ENCODE measurements at places on chromosomes 1 and 21.

DNA sequence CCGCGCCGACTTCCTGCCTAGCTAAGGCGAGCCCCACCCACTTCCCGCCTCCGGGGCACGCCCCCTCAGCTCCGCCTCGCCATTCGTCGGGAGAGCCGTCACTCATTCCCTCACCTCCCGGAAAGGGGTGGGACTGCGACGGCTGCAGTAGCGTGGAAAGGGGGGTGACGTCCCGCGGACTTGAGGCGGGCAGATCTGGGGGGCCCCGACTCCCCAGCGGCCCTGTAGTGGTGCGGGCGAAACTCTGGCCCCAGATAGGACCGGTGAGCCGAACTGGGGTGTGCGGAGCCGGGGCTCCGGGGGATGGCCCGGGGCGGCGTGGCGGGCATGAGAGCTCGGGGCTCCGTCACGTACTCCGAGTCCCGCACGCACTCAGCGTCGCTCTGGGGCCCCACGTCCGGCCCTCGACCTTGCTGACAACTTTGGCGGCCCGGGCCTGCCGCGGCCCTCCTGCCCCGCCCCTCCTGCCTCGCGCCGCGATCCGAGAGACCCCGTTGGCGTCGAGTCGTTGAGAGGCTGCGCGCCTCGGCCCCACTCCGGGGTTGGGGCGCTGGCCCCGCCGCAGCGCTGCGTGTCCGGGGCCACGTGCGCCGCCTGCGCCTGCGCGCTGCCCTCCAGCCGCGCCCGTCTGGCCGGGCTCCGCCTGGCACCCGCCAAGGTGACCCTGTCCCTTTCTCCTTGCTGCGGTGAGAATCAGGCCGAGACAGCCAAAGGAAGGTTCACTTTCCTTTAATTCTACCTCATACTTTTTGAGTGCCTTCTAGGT is 395 bp upstream of the ENO1 start:
- DNase-seq: no peak

GRCh38 chr21:42670884-42671283 is 17.5 kb downstream of the PDE9A start:
- no peak for DNase-seq

GRCh38 chr1:199282751-199283305 is 644.0 kb downstream of the PTPRC start:
- no peak for DNase-seq

GRCh38 chr1:109231066-109231465 is 17.3 kb downstream of the SARS1 start:
- DNase-seq: no peak

- DNase-seq: no peak
Observed at GRCh38 chr1:243740255-243740999, 109.6 kb downstream of the AKT3 start.

DNA sequence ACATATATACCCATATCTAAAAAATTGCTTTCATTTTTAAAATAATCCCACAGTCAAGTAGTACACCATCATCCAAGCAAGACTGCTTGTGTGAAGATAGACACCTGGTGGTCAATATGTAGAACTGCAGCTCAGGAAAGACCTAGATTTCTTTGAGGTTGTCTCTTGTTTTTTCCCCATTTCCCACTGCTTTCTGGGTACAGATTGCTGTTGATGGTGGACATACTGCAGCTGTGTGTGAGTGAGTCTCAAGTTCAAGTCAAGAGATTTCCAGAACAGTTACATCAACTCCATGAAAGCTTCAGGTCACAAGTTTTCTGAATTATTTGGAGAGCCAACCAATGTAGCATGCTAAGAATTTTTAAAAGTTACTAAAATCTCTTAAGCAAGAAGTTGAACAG is 306.4 kb downstream of the DUSP10 start:
- no peak for DNase-seq

- peak; percentile 31 for DNase-seq
Observed at GRCh38 chr1:24909388-24909898, 20.6 kb downstream of the RUNX3 start.

DNA sequence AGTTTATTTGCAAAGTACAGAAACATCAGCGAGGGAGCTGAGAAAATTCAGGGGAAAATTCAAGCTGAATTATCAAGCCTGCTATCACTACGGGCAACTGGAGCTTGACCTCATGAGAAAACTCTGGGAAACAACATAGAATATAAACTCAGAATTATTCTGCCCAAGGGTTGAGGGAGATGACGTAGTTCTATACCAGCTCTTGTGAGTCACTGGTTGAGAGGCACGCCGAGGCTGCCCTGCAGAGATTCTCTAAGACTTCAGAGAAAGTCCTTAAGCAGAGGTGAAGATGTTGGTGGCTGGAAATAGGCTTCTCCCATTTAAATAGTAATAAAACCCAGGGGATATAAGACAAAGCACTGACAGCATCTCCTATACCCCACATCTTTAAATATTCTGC is 12.3 kb downstream of the SYDE2 start:
- DNase-seq: no peak

GRCh38 chr1:38287036-38287435 is 240.4 kb upstream of the POU3F1 start:
- no peak for DNase-seq
